ENCODE measurements at places on chromosomes 4 and X. TPM values are rescaled to one million over a fixed set of nuclear protein-coding genes. Genes with fewer than 3 reads are reported as not detected.

RXFP1 gene
- not detected for total RNA-seq

DNA sequence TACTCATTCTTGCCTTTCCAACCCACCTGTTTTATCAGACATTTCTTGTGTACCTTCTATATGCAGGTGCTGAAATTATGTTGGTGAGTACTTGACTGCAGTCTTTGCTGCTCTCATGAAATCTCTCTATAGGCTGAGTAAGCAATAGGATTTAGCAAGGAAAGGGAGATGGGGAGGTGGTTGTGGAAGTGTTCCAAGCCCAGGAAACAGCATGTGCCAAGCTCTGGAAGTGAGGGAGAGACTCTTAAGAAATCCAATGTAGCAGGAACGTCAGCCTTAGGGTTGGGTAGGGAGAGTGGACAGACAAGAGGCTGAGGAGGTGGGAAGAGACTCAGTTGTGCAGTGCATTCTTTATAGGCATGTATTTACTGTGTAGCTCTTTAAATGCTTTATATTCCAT, 5.6 kb downstream of the SEPTIN11 start:
- DNase-seq: no peak

- DNase-seq: peak; percentile 95
These were observed 227.9 kb upstream of the ANKRD50 start for GRCh38 chr4:124940387-124940786.

- no peak for DNase-seq
These were observed 6.6 kb downstream of the LNX1 start for GRCh38 chr4:53584658-53585057.

DNA sequence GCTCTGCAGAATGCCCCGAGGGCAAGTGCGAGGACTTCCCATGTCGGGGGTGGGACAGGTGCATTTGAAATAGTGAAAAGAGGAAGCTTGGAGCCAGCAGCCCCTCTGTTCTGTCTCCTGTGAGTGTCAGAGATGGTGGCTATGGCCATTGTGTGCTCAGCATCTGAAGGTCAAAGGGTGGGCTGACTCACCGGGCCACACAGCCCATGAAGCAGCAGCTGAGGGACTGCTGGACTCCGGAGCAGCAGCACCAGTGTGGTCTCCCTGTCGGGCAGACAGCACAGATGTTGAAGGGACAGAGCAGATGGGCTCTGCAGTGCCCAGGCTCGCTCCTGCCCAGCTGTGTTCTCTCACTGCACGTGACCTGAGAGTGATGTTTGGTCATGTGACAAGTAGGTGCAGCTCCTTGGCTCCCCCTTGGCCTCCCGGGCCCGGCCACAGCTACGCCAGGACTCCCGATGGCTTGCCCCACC, 53.5 kb downstream of the TBC1D14 start:
- DNase-seq: no peak

DNA sequence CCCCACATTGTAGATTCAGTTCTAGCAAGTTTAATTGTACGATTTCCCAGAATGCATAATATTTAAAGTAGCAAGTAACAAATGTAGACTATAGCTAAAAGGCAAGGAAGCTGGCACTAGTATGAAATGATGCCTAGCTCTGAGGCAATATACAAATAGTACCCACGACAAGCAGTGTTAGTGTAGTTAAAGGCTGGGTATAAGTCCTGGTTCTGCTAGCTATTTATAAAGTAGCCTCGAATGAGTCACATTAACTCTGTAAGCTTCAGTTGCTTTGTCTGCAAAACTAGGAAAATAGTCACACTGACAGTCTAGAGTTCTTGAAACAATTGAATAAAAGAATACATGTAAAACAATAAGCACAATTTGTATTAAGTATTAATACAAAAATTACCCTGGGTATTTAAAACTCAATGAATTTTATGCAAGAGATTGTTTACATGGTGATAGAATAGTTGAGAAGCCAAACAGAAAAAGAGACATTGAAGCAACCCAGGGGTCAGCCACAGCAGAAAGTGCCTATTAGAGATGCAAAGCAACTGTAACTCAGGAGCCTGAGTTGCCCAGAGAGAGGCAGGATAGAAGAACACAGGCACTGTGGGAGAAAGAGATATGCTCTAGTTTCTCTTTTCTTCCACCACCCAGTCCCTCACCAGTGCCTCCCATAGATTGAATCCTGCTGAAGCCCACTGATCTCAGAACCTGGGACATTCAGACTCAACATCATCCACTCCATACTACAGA, 949.0 kb downstream of the C4orf33 start:
- DNase-seq: no peak

PDGFRA gene
- 89.1 TPM for total RNA-seq

Measured in HFFc6 (cell line).